Stimulated activated CD4-positive, alpha-beta T cell treated with anti-CD3 and anti-CD28 coated beads, Interleukin-15, amount 100 ng/mL, for 48 hours (primary cell): ENCODE measurements at places on chromosomes 2 and 18.

- peak; percentile 40 for DNase-seq
Measured at GRCh38 chr18:38940863-38941531, 1375.4 kb upstream of the CELF4 start.

- DNase-seq: no peak
Measured at GRCh38 chr2:80874374-80874773, 569.8 kb upstream of the LRRTM1 start.

DNA sequence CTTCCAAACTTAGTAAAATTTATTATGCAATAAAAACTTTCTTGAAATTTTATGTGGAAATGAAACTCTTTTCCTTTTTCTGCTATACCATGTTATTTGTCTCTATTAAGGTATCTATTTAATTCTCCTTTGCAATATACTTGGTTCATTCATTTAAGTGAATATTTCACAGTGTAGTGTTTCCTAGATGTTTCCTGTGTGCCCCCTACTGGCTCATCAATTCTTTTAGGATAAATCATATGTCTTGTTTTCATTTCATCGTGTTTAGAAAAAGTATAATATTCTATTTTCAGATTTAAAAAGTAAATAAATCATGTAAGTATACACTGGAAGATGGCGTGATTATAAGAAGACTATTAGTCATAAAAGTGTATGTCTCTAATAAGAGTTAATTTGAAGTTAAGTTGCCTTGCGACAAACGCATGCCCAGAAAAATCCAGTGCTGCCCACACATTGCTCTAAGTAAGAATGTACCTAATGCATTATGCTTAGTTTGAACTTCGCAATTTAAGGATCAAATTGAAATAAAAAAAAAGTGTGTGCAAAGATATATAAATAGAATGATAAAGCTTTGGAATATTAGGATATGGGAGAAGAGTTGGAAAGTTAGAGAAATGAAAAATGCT is 525.4 kb downstream of the KCNJ3 start:
- DNase-seq: no peak

DNA sequence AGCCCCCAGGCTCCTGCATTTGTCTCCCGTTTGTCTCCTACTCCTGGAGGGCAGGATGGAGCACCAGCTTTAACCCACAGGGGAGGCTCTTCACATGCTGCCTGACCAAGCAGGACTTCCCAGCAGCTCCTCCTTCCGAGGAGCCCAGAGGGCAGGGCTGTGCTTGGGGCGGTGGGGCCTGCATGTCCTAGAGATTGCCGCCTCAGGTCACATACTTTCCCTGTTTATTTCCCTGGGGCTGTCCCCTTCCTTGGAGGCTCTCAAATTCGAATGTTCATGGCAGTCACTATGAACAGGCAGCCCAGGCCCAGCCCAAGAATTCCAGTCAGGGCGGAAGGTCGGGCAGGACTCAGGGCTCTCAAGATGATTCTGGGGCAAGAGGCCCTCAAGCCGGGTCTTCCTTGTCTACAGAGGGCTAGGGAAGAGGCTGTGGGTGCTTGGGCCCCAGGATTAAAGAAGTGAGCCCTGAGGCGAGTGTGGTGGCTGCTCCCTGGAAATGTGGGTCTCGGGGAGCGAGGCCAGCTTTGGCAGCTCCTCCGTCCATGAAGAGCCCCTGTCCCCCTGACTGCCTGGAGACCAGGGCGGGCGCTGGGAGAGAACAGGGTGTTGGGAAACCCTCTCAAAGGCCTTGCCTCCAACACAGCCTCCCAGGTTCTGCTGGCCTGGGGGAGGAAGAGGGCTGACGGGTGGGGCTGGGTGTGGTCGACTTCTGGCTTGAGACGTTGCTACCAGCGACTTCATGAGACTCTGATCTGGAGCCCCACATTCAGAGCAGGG is 48.9 kb upstream of the HPCAL1 start:
- no peak for DNase-seq

DNA sequence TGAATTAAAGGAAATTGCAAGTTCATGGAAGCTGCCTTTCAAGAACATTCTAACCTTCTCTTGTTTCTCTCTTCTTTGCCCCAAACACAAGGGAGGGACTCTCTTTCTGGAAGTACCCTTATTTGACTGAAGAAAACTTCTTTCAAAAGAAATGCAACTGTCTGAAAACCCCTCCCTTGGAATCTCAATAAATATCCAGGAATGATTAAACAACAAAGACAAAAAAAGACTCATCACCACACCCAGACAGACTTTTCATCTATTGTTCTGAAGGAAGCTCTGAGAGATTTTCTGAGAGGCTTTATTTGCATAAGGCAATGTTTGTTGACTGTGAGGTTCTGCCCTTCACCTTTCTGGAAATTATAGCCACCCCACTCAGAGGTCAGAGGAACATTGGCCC is 1260.9 kb downstream of the LRP1B start:
- DNase-seq: no peak

- no peak for DNase-seq
Measured at GRCh38 chr2:132652474-132652873, 17.5 kb downstream of the LYPD1 start.

DNA sequence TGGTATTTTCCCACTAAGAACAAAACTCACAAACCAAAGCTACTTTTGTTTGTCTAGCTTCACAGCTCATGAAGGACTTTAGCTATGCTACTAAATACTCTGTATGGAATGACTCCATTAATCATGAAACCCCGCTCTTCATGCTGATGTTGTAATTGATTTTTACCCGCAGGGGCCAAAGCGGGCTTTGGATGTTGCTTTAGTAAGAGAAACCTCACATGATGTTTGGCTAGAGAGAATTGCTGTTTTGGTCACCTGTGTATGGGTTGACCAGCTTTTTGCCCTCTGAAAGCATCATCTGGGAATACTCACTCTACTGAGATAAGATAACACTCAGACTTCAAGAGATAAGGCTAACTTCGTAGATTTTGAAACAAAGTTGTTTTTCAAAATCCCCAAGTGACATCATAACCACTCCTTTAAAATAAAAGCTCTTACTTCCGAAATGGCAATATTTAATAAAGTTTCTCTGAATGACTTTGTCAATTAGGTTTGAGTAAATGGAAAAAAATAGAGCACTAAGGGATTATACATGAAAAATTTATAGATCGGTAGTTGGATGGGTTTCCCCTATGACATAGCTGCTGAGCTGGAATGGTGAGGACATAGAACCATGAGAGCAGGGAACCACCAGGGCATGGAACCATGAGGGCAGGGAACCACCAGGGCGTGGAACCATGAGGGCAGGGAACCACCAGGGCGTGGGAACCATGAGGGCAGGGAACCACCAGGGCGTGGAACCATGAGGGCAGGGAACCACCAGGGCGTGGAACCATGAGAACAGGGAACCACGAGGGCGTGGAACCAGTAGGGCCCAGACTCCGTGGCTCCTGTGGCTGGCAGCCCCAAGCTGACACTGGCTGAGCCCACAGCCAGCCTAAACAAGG is 31.9 kb downstream of the ACKR3 start:
- no peak for DNase-seq

DNA sequence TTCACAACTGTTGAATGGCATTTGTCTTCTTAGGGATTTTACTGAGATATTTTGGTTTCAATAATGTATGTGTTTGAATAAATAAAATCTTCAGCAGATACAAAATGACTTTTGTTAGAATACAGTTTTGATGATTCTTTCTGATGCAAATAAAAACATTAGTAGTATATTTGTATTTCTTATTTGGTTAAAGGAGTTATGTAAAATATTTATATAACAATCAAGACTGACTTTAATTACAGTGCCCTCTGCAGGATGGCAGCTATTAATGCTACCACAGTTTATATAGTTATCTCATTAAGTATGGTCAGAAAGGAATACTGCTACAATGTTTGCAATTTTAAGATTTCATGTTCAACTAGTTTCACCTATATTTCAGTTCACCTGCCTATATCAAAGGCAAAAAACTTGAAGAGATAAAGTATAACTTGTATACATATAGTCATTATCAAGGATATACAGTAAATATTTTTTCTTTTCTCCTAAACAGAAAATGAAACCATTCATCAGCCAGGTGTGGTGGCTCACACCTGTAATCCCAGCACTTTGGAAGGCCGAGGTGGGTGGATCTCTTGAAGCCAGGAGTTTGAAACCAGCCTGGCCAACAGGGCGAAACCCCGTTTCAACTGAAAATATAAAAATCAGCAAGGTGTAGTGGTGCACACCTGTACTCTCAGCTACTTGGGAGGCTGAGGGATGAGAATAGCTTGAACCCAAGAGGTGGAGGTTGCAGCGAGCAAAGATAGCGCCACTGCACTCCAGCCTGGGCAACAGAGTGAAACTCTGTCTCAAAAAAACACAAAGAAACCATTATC is 19.8 kb downstream of the ARL5A start:
- DNase-seq: no peak

DNA sequence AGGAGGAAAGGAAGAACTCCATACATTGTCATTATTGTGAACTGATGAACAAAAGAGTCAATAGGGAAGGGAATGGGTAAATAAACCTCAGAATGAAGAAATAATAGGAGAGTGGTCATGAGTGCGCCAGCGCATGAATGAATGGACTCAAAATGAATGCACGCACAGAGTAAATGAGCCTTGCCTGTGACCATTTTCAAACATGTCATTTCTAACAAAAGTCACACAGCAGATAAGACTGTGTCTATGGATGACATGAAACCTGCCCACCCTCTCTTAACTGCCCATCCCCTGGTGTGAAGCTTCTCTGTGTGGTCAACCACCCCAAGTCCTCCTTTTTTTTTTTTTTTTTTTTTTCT is 121.1 kb upstream of the TEX51 start:
- DNase-seq: no peak

DNA sequence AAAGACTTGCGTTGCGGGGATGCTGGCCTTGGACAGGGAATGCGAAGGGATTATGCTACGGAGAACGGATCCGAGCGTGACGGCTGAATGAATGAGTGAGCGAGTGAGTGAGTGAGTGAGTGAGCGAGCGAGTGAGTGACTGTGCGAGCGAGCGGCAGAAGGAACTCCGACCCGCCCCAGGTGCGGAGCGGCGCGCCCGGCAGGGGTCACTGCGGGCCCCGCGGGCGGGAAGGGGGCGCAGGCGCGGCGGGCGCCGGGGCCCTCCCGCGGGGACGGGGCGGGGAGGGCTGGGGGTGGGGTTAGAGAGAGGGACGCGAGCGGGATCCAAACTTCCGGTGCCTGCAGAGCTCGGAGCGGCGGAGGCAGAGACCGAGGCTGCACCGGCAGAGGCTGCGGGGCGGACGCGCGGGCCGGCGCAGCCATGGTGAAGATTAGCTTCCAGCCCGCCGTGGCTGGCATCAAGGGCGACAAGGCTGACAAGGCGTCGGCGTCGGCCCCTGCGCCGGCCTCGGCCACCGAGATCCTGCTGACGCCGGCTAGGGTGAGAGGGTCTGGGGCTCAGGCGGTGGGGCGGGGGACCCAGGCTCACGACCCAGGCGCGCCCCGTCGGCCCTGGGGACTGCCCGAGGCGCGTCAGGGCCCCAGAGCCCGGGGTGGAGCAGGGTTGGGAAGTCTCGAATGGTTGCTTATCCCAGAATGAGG is at the start of gene ITM2C:
Gene ITM2C (plus strand): TSS at position 338 of the 702 bp plus-strand sequence. CDS start 84 bp downstream, at position 422.
- peak; percentile 68 for DNase-seq
